ENCODE measurements at places on chromosomes 4 and X.

DNA sequence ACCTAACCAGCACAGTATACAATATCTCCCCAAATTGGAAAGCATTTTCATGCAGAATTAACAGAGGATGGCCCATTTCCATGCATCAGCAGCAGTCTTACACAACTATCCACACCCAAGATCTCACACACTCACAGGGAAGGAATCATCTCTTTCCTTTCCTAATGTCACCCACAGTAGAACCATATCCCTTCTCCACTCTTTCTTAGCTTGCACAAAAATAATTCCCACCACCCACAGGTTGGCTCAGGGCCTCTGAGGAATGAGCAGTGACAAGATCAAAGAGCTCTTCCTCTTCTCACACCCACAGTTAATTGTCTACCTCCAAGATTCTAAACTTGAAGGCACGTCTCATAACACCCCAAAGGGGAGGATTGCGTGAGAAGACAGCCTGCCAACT, 217.7 kb upstream of the VEGFC start:
- no peak for DNase-seq

DNA sequence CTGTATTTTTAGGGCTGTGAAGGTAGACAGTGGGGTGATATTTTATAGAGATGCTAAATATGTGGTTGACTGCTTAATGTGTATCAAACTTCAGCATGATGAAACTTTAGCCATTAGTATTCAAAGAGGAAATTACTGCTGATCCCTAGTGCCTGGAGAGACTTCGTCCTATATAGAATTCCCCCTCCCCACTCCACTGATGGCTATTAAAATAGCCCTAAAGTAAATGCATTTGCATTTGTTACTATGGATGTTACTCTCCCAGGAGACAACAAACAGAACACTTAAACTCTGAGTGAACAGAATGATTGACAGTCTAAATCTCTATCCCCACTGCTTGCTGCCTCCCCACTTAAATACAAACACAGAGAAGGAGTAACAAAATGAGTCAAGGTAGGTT, 39.1 kb downstream of the ADGRL3 start:
- DNase-seq: no peak

DNA sequence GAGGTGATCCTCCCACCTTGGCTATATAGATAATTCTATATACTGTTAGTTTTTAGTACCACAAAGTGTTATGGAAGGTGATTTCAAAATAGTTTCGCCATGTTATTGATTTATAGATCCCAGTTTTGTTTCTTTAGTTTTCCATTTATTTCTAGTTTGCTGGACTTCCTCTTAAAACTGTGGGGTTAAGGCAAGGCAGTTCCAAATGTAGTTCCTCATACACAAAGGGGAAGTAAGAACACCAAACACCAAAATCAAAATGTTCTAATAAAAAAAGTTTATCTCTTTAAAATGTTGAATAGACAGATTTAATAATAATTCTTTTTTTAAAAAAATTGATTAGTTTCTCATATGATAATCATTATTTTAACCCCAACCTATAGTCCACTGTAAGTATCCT, 6.8 kb upstream of the CISD2 start:
- no peak for DNase-seq

DNA sequence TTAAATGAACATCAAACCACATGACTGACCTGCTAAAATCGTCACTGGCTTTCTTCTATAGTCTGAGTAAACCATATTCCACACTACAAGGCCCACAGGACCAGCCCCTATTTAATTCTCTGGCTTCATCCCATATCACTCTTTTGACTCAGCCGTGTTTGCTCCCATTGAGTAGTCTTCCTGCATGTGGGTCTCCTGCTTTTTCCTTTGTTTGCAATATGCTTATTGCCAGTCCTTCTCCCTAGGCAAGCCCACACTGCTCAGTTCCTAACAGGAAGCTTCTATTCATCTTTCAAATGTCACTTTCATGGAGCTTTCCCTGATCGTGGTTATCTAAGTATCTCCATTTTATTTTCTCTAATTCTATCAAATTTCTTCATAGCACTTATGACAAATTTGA, 329.6 kb downstream of the RAPGEF2 start:
- no peak for DNase-seq

DNA sequence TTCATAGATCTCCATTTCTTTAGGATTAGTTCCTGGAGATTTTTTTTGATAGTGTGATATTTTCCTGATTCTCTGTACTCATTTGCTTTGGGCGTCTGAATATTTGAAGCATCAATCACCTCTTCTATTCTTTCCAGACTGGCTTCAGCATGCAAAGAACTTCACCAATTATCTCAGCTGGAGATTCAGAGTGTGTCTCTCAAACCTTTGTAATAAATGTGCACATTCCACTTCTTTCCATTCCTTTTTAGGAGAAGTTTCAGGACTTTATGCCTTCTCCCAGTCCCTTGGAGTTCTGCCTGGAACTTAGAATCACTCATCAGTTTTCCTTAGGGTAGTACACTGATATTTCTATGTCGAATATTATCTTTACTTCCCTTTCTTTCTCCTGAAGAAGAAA, 334.8 kb downstream of the TEX13C start:
- no peak for DNase-seq

DNA sequence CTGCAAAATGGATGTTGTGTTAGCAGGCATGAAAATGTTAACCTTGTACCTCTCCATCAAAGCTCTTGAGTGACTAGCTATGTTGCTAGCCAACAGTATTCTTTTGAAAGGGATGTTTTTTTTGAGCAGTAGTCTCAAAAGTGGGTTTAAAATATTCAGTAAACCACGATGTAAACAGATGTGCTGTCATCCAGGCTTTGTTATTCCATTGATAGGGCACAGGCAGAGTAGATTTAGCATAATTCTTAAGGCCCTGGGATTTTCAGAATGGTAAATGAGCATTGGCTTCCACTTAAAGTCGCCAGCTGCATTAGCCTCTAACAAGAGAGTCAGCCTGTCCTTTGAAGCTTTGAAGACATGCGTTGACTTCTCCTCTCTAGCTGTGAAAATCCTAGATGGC, 18.4 kb downstream of the FGF2 start:
- no peak for DNase-seq

DNA sequence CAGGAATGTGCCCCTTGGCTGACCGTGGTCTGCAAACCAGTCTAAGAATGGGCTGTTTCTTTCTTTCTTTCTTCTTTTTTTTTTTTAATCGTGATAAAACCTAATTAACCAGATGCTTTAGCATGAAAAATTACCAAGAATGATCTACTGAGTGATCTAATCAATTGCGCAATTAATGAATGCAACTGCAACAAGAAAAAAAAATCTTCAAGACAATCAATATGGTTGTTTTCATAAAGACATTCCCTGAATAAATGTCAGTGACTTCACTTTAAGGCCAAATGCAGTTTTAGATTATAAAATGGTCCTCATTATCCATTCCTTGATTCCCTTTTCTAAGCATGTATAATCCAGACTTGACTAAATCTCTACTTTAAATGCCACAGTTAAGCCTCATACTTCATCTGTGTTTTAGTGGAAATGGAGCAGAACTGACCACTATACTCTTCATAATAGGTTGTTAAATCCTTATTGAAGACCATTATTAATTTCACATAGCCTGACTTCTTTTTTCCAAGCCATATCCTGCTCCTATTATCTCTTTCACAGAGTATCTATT, 51.6 kb upstream of the SETD7 start:
- DNase-seq: no peak

- DNase-seq: peak; percentile 87
Observed at GRCh38 chrX:135421537-135421931, 210 bp upstream of the SMIM10L2A start.

- DNase-seq: peak; percentile 42
Observed at GRCh38 chrX:49039598-49040375, 3.4 kb downstream of the TFE3 start.

DNA sequence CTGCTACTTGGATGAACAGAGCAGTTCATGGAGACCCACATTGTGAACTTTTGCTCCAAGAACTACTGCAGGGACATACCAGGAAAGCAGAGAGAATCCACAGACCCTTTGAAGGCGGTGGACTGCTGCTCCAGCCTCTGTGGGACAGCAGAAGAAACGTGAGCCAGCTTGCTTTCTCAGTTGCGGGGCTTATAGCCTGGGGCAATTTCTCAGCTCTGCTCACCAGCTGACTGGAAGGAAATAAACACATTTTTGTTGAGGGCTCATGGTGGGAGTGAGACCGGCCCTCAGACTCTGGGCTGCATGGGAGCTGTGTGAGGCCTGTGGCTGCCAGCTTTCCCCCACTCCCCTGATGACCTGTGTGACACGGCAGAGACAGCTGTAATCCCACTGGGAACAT, 2.6 kb upstream of the ADH1A start:
- no peak for DNase-seq

- DNase-seq: no peak
Observed at GRCh38 chr4:158159718-158160094, 13.1 kb downstream of the GASK1B start.

- no peak for DNase-seq
Observed at GRCh38 chrX:8653956-8654355, 78.0 kb downstream of the ANOS1 start.

- DNase-seq: no peak
Observed at GRCh38 chr4:109434007-109434971, 674 bp downstream of the SEC24B start.

- DNase-seq: no peak
Observed at GRCh38 chr4:41361794-41362526, 105.2 kb downstream of the UCHL1 start.

DNA sequence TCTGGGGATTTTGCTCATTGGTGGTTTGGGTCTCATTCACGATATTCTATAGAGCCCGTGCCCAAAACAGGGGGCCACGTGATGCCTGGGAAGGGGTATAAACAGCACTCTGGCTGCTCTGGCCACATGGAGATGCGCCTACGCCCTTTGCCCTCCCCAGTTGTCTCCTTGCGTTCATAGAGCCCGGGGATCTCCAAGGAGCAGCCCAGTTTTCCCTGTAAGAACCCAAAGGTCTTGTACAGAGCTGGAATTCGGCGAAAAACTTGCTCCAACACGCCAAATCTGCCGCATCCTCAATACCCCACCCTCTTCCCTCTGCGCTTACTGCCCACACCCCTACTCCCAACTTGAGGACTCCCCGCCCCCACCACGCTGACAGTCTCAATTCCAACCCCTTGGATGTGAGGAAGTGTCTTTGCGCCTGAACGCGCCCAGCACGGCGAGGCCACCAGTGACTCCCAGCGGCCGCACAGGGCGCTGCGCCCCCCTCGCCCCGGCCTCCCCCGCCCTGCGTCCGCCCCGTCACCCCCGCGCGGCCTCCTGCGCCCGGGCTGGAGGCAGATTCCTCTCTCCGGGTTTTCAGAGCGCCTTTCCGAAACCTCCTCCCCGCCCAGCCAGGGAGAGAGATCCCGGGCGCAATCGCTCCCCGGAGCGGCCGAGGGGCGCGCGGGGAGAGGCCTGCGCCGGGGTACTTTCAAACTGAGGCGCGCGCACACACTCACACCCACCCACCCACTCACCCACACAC, at the start of gene NHS:
Gene NHS, plus strand, starts transcription at position 582 of the 748 bp plus-strand sequence. CDS start 558 bp downstream, outside the sequence.
- no peak for DNase-seq

- no peak for DNase-seq
Observed at GRCh38 chr4:185801471-185801870, 10.5 kb downstream of the SORBS2 start.

GRCh38 chr4:150006197-150006596, 72.0 kb upstream of the DCLK2 start:
- DNase-seq: no peak

DNA sequence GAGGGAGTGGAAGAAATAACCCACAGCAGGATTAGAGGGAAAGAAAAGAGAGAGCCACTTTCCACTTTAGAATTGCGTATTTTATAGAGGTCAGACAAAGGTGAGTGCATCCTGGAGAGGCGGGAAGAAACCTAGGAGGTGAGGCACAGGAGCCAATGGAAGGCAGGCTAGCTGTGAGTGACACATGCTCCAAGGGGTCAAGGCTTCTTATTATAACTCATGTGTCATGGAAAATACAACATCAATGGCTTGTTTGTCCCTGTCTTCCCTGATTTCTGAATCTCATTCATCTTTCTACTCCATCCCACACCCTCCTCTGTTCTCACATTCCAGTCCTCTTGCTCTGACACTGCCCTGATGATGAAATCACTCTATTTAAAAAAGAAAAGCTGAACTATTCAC, 14.4 kb downstream of the ANXA3 start:
- DNase-seq: no peak

- no peak for DNase-seq
Observed at GRCh38 chrX:120015145-120016067, 62.1 kb downstream of the RHOXF2B start.

DNA sequence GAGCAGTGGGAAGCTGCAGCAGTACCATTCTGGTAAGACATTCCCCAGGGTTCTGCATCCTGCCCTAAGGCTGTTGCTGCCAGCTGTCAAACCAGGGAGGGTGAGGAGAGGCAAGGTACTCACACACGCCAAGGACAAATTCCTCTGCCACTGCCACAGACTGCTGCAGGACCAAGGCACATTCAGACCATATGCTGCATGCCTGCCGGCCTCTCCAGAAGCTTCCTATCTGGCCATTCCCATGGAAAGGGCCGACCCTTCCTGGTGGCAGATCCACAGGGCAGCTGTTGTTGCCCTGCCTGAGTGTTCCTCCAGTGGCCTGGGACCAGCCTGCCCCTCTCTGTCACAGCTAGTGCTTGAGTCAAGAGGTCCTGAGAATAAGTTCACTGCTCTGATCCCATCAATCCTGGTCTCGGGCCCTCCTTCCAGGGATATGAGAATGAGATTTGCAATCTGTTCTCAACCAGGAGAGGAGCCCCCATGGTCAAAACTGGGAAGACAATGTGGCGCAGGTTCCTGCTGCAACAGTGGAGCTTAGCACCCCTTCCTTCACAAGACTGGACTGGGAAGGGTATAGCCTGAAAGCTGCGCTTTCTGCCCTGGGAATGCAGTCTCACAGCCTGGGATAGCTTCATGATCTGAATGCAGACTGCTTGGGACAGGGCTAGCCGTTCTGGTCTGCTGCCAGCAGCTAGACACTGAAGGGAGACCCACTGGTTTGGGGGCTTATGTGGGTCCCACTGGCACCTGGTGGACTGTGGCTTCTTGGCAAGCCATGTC, 342.5 kb upstream of the NDST3 start:
- DNase-seq: no peak

DNA sequence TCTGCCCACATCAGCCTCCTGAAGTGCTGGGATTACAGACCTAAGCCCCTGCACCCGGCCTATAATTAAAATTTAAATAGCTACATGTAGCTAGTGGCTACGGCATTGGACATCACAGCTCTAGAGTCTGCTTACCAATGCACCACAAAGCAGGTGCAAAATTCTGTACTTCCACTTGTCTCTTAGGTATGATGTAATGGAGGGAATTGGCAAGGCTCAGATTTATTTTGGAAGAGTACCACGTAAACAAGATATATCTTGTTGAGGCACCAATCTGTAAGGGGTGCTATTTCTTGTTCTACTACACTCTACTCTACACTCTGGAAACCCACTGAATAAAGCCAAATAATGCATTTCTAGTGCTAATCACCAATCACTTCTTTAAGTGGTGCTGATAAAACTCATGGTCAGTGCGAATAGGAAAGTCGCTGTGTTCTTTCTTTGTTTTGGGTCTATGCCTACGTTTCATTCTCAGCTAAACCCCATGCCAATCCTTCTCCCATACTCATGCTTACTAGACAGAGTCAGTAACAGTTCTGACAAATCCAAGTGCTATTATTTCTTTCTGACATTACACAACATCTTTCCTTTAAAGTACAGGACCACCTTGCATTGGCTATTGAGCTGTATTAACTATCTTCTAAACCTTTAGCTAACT, 92.3 kb downstream of the GC start:
- no peak for DNase-seq

- no peak for DNase-seq
Observed at GRCh38 chr4:53924333-53925049, 139.9 kb downstream of the CHIC2 start.

- DNase-seq: no peak
Observed at GRCh38 chrX:53438174-53438831, 4.1 kb upstream of the HSD17B10 start.

GRCh38 chr4:1693131-1693896, 9.2 kb upstream of the FAM53A start:
- peak; percentile 69 for DNase-seq
